ENCODE measurements at places on chromosomes 13 and 19. TPM values are rescaled to one million over a fixed set of nuclear protein-coding genes. Genes with fewer than 3 reads are reported as not detected.

The ZNF93 gene
- 1.7 TPM for total RNA-seq

The KLK2 gene
- total RNA-seq, result not detected

The ZNF304 gene
- total RNA-seq, result 6.6 TPM

The CD22 gene
- not detected for total RNA-seq

The CLEC17A gene
- total RNA-seq, result not detected

The FCHO1 gene
- total RNA-seq, result 0.19 TPM

The PSG6 gene
- total RNA-seq, result not detected

The MED16 gene
- total RNA-seq, result 26.5 TPM

The PSG4 gene
- total RNA-seq, result not detected

The JAK3 gene
- total RNA-seq, result 0.93 TPM

The C5AR2 gene
- 3.3 TPM for total RNA-seq

The ZNF799 gene
- total RNA-seq, result 2.0 TPM

Measured in right atrium auricular region (tissue), 2 donors.